CD4-positive, CD25-positive, alpha-beta regulatory T cell (primary cell): ENCODE measurements at places on chromosomes 1 and 21. TPM values are rescaled to one million over a fixed set of nuclear protein-coding genes. Genes with fewer than 3 reads are reported as not detected.

- no peak for DNase-seq
Measured at GRCh38 chr1:78606274-78606673, 14.0 kb upstream of the IFI44L start.

DNA sequence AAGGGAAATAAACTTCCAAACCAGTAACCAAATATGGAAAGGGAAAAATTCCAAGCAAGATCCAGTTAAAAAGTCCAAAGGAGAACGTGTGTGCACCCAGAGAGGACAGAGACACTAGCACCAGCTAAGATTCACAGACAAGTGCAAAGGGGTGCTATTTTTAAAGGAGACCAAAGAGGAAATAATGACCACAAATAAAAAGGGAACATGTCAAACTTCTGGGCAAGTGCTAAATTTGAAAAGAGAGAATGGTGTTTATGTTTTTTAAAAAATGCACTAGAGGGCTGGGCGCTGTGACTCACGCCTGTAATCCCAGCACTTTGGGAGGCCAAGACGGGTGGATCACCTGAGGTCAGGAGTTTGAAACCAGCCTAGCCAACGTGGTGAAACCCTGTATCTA is 8.6 kb downstream of the JAM2 start:
- no peak for DNase-seq

DNA sequence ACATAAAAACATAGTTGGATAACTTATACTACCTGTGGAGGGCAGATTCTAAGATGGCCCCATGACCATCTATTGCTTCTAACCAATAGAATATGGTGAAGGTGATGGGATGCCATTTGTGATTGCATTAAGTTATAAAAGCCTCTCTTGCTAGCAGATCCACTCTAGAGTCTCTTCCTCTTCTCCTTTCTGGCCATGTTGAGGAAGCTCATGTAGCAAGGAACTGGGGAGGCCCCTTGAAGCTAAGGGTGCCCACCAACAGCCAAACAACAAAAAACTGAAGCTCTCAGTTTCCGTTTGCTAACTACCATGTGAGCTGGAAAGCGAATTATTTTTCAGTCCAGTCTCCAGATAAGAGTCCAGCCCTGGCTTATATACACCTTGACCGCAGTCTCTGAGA is 16.0 kb upstream of the AGO1 start:
- DNase-seq: no peak

DNA sequence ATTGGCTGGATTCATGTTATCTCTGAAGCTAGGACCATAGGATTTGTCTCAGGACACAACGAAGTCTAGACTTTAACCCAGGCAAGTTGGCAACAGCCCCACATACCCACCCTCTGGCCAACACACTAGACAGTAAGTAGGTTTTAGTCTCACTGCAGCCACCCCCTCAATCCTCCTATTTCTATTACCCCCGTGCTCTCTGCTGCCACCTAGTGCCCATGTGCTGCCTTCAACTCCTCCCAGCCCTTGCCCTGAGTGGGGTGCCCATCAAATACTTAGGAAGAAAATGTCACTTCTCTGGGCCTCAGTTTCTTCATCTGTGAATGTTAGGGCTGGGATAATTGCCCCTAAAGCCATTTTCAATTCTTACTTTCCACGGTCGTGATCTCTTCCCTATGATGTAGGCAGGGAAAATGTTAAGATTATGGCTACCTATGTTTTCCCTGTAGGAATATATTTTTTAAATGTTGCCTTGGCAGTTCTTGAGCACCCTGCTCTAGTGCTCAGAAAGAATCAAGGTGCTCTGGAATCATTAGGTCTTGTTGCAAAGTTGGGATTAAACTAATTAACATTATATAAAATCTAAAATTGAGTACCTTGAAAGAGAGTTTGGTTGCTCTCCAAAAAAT is 213.0 kb downstream of the LMX1A start:
- DNase-seq: no peak

GRCh38 chr1:25246600-25247023 is 642 bp downstream of the RSRP1 start:
- DNase-seq: no peak

DNA sequence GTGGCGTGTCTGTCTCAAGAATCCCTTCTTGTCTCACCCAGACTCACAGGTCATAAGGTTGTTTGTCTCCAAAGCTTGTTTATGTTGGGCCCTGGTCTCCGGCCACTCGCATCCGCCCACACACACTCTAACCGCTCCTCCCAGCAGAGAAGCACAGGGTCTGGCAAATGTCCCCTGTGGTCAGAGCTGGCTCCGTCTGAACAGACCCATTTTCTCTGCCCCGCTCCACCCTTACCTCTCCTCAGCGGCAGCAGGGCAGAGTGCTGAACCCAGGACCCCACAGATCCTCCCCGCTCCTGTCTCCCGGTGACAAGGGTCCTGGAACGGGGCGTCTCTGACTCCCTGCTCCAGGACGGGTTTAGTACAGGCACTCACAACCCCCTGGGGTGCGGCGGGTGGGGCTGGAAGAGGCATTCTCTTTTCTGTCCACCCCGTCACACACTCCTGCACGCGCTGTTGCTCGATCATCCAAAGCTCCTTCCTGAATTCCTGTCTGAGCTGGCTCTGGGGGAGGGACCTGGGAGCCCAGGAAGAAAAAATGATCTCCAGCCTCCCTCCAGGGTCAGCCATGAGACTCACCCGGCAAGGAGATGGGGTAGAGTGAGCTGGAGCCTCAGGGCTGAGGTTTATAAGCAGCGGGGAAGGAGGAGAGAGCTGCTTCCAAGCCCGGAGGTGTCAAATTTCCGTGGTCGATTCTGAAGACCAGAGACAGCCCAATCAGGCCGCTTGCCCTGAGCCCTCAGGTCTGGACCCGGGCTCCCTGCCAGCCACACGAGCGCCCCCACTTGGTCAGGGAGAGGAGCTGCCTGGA is at the start of gene S100A13:
Gene S100A13 (minus strand): TSS at position 602 of the 811 bp plus-strand sequence. CDS start 1,033 bp downstream, outside the sequence.
- no peak for DNase-seq

DNA sequence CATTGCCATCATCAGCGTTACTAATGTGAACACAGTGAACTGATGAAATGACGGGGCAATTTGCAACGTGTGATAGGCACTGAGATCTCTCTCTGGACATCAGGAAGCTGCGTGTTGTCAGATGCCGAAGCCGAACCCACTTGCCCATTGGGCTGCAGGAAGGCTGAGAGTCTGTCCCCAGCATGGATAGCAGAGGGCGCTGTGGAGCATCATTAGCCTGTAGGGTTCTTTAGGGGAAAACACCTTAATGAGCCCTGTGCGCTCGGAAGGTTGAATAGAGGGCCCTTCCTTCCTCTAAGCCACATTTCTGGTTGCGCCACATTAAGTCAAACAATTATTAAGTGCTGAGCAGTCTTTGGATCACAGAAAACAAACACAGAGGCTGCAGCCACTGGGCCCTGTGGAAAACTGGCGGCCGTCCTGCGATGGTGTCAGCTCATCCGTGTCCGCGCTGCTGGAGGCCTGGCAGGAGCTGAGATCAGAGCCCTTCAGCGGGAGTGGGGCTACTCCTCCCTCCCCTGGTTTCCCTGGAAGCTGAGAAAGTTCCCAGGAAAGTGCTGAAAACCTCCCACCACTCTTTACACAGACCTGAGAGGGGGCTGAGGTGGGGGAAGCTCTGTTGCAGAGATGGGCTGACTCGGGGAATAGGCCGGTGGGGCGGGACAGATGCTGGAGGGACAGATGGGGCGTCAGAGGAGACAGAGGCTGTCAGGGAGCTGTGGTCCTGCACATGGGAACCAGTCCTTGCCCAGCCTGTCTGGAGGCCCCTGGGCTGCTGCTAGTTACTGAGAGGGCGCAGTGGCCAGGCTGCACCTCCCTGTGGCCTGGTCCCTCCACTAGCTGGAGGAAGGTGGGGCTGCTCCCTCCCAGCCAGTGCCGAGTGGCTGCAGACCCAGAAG is 12.7 kb downstream of the TFF2 start:
- peak; percentile 88 for DNase-seq

- no peak for DNase-seq
Measured at GRCh38 chr1:227077783-227078182, 137.7 kb downstream of the COQ8A start.

DNA sequence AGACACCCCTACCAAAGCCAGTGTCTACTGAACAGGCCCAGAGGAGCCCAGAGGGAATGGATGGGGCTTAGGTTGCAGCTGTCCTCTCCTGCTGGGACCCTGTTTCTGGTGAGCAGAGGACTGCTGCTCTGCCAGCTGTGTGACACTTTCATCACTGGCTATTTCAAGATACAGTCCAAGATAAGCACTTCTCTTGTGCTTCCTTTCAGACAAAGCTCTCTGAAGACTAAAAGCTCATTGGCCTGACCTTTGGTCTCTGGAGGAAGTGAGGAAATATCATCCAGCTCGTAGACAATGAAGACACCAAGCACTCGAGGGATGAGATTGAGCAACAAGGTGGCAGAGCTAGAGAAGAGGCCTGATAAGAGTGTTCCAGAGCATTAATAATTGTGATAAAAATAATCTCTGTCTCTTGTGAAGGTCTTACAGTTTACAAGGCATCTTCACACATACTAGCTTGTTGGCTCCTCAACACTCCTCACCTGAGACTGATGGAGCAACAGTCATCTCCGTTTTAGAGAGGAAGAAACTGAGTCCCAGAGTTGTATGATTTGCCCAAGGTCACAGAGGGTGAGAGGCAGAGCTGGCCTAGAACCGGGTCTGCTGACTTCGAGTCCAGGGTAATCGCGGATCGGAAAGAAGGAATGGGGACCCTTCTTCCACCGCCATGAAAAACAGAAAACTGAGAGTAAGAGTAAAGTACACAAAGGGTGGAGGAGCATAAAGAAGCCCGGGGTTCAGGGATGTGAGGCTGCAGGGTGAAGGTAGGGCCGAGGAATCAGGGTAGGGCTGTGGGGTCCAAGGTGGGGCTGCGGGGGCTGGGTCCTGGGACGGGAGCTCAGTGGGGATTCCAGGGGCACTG is 666 bp downstream of the PAFAH2 start:
- DNase-seq: peak; percentile 72

DNA sequence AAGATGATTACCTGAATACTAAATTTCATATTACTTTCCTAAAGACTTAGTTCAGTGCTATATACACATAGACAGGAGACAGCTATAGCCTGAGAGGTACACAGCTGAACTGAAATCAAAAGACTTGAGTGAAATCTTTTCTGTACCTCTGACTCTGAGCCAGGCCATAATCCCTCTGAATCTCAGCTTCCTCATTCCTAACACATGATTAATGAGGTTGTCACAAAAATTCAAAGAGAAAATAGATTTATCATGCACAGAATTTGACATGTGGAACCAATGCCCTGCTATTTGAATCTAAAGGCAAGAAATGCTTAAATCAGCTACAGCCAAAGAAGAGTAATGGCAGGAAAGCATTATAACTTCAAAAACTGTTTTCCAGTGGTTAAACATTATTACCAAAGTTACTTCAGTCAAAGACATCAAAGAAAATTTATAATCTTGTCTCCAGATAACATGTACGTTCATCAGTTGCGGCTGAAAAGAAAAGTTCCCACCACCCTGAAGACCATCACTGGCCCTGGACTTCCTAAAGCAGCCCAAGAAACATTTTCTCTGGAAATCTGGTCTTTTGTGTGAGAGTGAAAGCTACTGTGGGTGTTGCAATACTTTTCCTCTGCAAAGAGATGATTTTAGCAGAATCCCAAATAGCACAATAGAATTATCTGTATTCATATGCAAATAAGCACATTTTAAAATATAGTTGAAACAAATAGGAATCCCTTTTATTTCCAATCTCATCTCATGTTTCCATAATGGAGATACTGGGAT is 13.8 kb upstream of the ATP1A1 start:
- DNase-seq: no peak

DNA sequence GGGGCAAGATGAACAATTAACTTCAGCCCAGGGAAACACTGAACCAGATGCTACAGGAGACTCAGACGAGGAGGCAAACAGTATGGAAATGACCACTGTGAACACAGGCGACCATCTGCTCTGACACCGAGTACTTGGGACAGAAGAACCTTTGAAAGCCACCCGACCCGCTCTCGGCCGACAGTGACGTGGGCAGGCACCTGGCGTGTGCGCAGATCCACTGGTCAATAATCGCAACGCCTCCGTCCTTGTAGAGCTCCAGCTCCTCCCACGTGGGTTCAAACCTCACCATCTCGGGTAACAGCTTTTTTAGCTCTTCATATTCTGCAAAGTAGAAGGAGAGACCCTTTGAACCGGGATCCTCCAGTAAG is 20.3 kb downstream of the POFUT2 start:
- DNase-seq: no peak

- no peak for DNase-seq
Measured at GRCh38 chr1:231919886-231920285, 293.3 kb downstream of the DISC1 start.

DNA sequence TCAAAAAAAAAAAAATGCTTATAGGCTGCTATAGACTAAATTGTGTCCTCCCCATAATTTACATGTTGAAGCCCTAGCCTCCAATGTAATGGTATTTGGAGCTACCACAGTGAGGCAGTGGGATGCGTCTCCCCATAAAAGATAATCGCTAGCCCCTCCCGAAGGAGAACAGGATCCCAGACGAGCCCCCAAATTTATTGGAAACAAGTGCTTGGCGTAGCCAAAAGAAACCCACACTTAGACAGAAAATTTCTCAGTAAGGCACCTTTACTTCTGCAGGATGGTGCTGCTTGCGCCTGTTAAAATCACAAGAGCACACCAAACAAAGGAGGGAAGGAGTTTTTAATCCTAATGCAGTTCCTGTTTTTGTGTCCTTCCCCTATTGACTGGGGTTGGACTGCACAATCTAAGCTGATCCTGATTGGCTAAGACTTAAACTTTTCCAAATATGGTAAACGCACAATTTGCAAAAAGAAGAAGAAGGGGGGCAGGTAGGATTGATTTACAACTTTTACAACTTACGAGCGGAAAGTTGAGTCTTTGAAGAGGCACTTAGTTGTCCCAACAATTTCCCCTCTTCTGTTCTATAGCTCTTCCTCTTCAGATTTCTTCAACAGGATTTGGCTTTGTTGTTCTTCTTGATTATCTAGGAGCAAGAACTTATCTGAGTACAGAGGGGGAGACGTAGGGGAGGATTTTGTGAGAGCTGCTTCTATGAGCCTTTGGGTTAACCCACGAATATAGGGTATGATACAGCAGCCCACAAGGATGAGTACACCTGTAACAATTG is 3.0 kb upstream of the IPP start:
- DNase-seq: no peak

DNA sequence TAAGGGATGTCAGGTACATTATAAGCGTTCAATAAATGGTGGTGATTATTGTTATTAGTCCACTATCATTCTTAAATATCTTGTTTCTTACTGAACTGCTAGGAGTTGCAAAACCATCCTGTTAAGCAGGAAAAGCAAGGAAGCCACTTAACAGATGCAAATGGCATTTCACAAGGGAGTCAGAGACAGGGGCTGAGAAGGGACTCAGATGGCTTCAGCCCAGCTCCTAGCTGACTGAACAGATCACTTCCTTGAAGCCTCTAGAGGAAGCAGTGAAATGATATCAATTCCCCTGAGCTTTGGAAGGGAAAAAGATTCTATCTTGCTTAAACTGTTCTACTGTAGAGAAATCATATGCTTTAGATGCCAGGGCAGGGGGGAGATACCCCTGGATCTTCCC is 151.5 kb downstream of the ST6GALNAC5 start:
- DNase-seq: no peak

The TNFRSF9 gene
- total RNA-seq: 30.9 TPM

The MATN1 gene
- total RNA-seq: 1.9 TPM

The TNFSF4 gene
- total RNA-seq: 2.9 TPM

The ZNF648 gene
- total RNA-seq: not detected
